B cell (primary cell): ENCODE measurements at places on chromosomes 3 and 15.

DNA sequence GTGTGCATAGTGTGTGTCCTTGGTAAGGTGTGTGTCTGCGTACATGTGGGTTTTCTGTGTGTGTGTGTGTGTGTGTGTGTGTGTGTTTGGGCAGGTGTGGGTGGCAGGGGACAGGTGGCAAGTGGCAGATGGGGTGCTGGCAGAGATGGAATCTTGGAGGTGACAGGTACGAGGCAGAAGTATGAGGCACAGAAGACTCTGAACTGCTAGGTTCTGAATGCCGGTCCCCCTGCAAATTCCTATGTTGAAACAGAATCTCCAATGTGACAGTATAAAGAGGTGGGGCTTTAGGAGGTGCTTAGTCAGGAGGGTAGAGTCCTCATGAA, 29.8 kb downstream of the SRPRB start:
- no peak for DNase-seq
- H3K36me3 ChIP-seq, result no peaks in the 10 kb centered on the region
- H3K27me3 ChIP-seq, result no peaks in the 10 kb centered on the region
- H3K4me3 ChIP-seq, result no peak overlapping the region
- H3K4me1 ChIP-seq, result no peaks in the 10 kb centered on the region

DNA sequence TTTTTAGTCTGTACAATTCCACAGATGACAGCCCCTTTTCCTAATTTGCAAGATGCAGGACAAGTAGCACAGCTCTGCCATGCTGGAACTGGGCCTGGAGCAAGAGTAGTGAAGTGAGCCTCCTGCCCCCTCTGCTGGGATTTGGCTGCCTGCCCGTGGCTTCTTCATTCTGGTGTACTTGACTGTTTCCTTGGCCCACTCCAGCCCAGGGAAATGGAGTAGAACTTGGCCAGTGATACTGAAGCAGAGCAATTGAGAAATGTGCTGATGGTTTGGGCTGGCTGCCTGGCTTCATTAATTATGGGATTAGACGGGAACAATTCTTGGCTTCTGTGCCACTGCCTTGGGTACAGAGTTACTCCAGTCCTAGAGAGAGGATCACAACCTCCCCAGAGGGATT, 2.8 kb downstream of the GPD1L start:
- no peaks in the 10 kb centered on the region for H3K27me3 ChIP-seq
- no peak overlapping the region for H3K27ac ChIP-seq
- no peak overlapping the region for H3K4me3 ChIP-seq
- peaks cover 14% of the 10 kb centered on the region for H3K4me1 ChIP-seq
- no peak for DNase-seq

DNA sequence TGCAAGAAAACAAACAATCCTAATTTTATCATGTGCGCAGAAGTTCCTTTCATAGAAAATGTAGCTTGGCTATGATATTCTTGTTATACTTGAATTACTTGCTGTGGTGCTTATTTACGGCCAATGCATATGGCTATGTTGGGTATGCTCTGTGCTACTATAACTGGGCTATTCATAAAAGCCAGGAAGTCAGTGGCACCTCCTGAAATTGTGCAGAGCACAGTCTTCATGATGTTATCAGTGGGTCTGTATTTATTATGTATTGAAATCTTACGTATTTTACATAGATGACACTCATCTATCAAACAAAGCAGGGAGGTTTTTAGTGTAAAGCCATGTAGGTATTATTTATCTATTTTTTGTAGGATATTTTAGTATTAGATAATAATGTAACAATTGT, 196.5 kb upstream of the NAALADL2 start:
- H3K27ac ChIP-seq, result no peak overlapping the region
- no peak overlapping the region for H3K4me3 ChIP-seq
- no peak for DNase-seq
- H3K27me3 ChIP-seq, result no peaks in the 10 kb centered on the region
- H3K36me3 ChIP-seq, result no peaks in the 10 kb centered on the region

GRCh38 chr3:30302027-30302426, 304.4 kb upstream of the TGFBR2 start:
- H3K4me1 ChIP-seq, result no peaks in the 10 kb centered on the region
- H3K27me3 ChIP-seq, result no peaks in the 10 kb centered on the region
- no peaks in the 10 kb centered on the region for H3K36me3 ChIP-seq
- no peak for DNase-seq

GRCh38 chr3:110293660-110294059, 778.0 kb upstream of the NECTIN3 start:
- no peaks in the 10 kb centered on the region for H3K36me3 ChIP-seq
- no peaks in the 10 kb centered on the region for H3K4me1 ChIP-seq
- DNase-seq, result no peak
- H3K4me3 ChIP-seq, result no peak overlapping the region
- no peaks in the 10 kb centered on the region for H3K27me3 ChIP-seq

DNA sequence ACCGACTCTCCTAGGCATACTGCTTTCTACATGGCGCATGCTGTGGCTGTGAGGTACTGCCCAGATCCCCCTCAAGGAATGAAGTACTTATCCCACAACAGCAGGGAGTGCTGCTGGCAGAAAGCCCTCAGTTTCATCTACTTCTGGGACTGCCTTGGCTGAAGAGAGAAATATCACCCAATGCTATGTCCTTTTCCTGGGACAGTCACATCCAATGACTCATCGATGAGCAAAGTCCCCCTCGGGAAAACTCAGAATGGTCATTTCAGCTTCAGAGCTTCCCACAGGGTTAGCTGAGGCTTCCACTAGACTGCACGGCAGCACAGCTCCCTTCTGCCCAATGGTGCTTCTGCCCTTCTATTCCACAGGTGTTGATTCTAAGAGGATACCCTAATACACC, 3.6 kb upstream of the NMD3 start:
- H3K27me3 ChIP-seq, result peaks cover 5% of the 10 kb centered on the region
- H3K4me3 ChIP-seq, result no peak overlapping the region
- H3K36me3 ChIP-seq, result no peaks in the 10 kb centered on the region

DNA sequence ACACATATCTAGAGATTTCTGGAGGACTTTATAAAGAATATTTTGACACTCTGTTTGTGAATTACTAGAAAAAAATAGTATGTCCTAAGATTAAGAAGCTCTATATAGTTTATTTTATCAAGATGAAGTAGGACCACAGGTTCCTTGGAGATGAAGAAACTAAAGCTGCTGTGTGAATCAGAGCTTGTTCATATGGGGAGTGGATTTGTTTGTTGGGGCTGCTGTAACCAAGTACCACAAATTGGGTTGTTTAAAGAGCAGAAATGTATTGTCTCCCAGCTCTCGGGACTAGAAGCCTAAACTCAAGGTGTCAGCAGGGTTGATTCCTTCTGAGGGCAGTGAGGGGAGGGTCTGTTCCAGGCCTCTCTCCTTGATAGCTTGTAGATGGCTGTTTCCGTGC, 270.6 kb upstream of the UMPS start:
- no peak overlapping the region for H3K4me3 ChIP-seq
- H3K27ac ChIP-seq, result no peak overlapping the region
- H3K36me3 ChIP-seq, result no peaks in the 10 kb centered on the region
- no peaks in the 10 kb centered on the region for H3K4me1 ChIP-seq
